ENCODE measurements at places on chromosomes 16 and 17. TPM values are rescaled to one million over a fixed set of nuclear protein-coding genes. Genes with fewer than 3 reads are reported as not detected.

GRCh38 chr17:39950871-39951348, 11.9 kb upstream of the GSDMA start:
- no peak overlapping the region for H3K4me3 ChIP-seq
- H3K27me3 ChIP-seq, result no peaks in the 10 kb centered on the region
- H3K36me3 ChIP-seq, result no peaks in the 10 kb centered on the region
- no peak for DNase-seq
- no peak overlapping the region for H3K27ac ChIP-seq

DNA sequence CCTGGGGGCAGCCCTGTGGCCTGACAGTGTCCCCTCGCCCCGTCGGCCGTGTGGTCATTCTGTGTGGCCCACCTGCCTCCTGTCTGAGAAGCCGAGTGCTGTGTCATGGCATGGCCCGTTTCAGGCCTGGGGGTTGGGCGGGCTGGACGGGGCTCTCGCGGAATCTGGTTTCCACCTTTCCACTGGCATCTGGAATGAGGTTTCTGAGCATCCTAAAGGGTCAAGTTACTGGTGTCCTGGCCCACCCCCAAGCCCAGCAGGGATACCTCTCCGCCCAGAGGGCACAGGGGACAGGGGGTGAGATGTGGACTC, 7.8 kb downstream of the DBNDD1 start:
- DNase-seq, result no peak
- no peaks in the 10 kb centered on the region for H3K4me1 ChIP-seq
- no peak overlapping the region for H3K4me3 ChIP-seq
- H3K27ac ChIP-seq, result no peak overlapping the region
- H3K36me3 ChIP-seq, result no peaks in the 10 kb centered on the region
- H3K27me3 ChIP-seq, result no peaks in the 10 kb centered on the region

DNA sequence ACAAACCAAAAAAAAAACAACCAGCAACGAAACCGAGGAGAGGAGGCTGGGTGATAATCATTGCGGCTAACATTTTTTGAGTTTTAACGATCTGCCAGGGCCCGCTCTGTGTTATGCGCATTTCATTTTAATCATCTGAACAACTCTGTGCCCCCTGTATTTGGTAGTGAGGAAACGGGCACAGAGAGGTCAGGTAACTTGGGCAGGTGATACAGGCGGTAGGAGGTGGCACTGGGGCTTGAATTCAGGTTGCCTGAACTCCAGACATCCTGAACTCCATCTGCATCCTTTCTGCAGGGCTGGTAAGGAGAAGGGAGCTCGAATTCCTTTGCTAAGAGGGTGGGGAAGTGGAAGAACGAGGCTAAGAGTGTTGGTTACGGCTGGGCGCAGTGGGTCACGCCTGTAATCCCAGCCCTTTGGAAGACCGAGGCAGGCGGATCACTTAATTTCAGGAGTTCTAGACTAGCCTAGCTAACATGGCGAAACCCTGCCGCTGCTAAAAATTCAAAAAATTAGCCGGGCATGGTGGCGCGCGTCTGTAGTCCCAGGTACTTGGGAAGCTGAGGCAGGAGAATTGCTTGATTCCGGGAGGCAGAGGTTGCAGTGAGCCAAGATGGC, 1.1 kb downstream of the CLUAP1 start:
- peaks cover 20% of the 10 kb centered on the region for H3K4me1 ChIP-seq
- DNase-seq, result no peak
- H3K4me3 ChIP-seq, result peak overlapping the region; percentile 80
- 0 out of 2 replicates have a peak, but pooled peaks cover 5% of the 10 kb centered on the region for H3K36me3 ChIP-seq

The TEKT1 gene
- total RNA-seq, result 0.50 TPM

DNA sequence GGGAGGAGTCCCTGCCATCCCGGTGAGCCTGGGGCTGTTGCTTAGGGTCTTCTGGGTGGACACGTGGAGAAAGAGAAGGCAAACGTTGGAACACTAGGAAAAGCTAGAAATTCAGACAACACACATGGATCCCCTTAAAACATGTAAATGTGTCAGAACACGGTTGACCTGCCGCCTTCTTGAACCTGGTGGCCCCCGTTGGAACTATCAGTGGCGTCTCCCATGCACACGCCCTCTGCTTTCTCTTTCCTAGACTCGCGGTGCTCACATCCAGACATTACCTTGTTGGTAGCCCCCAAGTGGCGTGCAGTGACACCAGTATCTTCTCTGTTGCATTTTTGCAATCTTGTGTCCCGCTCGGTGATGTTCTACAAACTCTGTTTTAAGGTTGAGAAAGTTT, 18.6 kb downstream of the CIBAR2 start:
- H3K4me1 ChIP-seq, result no peaks in the 10 kb centered on the region
- no peak for DNase-seq
- no peaks in the 10 kb centered on the region for H3K36me3 ChIP-seq
- no peak overlapping the region for H3K4me3 ChIP-seq
- H3K27ac ChIP-seq, result no peak overlapping the region

DNA sequence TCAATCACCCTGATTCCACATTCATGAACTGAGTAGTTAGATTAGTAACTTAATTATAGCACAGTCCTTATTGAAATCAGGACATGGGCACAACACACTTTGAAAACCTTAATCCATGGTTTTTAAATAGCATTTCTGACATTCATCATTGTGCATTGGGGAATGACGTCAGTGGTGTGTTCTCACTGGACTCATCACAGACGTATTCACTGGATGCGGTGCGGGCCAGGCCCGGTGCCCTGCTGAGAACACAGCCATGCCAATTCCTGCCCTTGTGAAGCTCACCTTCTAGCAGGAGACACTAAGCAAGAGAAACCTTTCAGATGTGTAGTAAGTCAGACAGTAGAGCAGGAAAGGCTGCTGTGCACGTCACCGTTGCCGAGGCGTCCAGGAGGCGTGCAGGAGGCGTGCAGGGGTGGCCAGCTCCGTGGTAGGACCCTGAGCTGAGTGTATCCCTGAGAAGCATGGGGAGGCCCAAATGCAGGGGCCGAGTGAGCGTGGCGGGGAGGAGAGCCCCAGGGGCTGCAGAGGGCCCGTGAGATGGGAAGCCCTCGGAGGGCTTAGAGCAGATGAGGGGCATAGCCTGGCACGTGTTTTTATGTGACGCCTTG, 12.9 kb downstream of the BANP start:
- no peak overlapping the region for H3K27ac ChIP-seq
- H3K36me3 ChIP-seq, result no peaks in the 10 kb centered on the region
- H3K27me3 ChIP-seq, result no peaks in the 10 kb centered on the region

The EVPLL gene
- 5.7 TPM for total RNA-seq

- no peaks in the 10 kb centered on the region for H3K36me3 ChIP-seq
- no peaks in the 10 kb centered on the region for H3K27me3 ChIP-seq
These were observed 6.0 kb downstream of the ZCCHC14 start for GRCh38 chr16:87486713-87487247.

The DHX58 gene
- 26.0 TPM for total RNA-seq

- H3K4me1 ChIP-seq, result no peaks in the 10 kb centered on the region
- H3K27me3 ChIP-seq, result peaks cover 33% of the 10 kb centered on the region
These were observed at the start of gene CCL2 for GRCh38 chr17:34254651-34255380. TSS of gene CCL2 (plus strand) at chr17:34255285. CDS start at chr17:34255350, 65 bp downstream.

The C17orf100 gene
- 2.3 TPM for total RNA-seq

The CHST5 gene
- 0.25 TPM for total RNA-seq

- H3K4me1 ChIP-seq, result peaks cover 2% of the 10 kb centered on the region
- H3K27ac ChIP-seq, result no peak overlapping the region
- no peak for DNase-seq
- H3K27me3 ChIP-seq, result peaks cover 9% of the 10 kb centered on the region
These were observed 2.8 kb upstream of the MSI2 start for GRCh38 chr17:57253362-57254065.

DNA sequence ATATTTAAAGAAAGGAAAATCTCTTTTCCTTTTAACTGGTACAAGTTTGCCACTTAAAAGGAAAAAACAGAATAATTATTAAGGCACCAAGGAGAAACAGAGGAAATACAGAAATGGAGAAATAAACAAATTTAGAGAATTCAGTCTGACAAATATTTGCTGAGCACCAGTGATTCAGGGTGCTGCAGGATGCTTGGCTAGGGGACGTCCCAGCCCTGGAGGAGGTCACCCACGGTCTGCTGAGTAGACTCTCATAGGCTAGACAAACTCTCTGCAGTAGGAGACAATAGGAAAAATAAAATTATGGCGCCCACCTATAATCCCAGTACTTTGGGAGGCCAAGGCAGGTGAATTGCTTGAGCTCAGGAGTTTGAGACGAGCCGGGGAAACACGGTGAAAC, 15.9 kb downstream of the C1QTNF1 start:
- no peaks in the 10 kb centered on the region for H3K36me3 ChIP-seq
- DNase-seq, result no peak
- no peak overlapping the region for H3K27ac ChIP-seq
- no peak overlapping the region for H3K4me3 ChIP-seq
- H3K4me1 ChIP-seq, result peaks cover 26% of the 10 kb centered on the region

DNA sequence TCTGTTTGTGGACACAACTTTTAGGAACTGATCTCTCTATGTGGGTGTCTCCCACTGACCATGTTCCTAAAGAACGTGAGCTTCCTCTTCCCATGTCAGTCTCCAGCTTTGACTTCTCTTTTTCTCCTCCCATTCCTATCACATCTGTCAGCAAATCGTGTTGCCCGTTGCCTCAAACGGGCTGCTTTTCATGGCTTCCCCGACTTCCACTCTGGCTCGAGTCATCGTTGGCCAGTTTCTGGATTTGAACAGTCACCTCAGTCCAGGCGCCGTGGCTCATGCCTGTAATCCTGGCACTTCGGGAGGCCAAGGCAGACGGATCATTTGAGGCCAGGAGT, 5.4 kb downstream of the ABCC1 start:
- H3K27ac ChIP-seq, result no peak overlapping the region
- peaks cover 19% of the 10 kb centered on the region for H3K4me1 ChIP-seq
- no peak for DNase-seq
- H3K27me3 ChIP-seq, result no peaks in the 10 kb centered on the region
- H3K4me3 ChIP-seq, result no peak overlapping the region

DNA sequence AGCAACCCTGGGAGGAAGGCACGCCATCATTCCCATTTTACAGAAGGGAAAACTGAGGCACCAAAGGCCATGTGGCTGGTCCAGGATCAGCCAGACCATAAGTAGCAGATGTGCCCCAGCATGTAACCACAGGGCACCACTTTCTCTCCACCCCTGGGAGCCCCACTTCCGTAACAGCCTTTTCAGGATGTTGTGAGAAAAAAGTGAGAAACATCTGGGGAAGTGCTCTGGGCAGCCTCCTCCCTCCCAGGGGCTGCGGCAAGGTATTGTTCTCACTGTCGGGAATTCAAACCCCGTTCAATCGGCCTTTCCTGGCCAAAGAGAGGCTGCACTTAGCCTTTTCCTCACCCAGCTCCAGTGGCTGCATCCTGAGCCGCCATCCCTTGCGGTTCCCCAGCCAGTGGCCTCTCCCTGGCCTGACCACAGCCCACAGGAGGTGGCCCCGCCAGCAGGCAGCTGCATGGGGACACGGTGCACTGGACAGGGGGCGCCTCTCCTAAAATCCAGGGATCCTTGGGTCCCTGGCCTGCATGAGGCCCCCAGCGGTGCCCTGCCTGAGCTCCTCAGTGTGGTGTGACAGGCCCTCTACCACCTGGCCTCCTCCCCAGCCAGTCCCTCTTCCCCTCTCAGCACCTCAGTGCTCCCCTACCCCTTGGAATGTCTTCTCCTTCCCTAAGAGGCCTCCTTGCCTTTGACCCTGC, 5.7 kb upstream of the CDH5 start:
- peaks cover 61% of the 10 kb centered on the region for H3K4me1 ChIP-seq
- DNase-seq, result no peak
- H3K4me3 ChIP-seq, result no peak overlapping the region

GRCh38 chr17:59380474-59380873, 49.0 kb downstream of the YPEL2 start:
- H3K36me3 ChIP-seq, result no peaks in the 10 kb centered on the region
- H3K27me3 ChIP-seq, result no peaks in the 10 kb centered on the region
- H3K4me3 ChIP-seq, result no peak overlapping the region
- no peak for DNase-seq

DNA sequence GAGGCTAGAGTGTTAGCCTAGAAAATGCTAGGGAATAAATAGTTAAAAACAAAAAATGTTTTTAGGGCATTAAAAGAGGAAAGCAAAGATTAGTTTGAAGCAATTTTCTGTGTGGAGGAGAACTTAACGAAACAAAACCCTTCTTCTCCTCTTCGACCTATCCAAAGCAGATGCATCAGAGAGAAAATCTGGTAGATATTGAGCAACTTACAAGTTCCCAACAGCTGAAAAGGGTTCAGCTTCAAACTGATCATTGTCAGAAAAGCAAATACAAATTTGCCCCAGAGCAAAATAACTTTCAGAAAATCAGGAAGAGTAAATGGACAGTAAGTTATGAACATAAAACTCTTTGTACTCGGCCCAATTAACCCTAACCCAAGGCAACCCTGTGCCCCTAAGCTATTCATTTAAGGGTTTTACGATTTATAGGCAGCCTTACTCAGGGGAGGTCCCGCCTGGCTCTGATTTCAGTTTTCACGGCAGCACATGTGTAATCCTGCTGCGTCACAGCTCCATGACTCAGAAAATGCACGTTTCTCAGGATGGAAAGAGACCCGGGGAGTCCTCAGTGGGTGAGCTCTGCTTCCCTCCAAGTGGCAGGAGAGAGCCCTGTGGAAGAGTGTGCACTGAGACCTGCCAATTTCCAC, 405.7 kb upstream of the SALL1 start:
- no peak for DNase-seq
- H3K27ac ChIP-seq, result no peak overlapping the region
- H3K4me3 ChIP-seq, result no peak overlapping the region
- H3K36me3 ChIP-seq, result no peaks in the 10 kb centered on the region

DNA sequence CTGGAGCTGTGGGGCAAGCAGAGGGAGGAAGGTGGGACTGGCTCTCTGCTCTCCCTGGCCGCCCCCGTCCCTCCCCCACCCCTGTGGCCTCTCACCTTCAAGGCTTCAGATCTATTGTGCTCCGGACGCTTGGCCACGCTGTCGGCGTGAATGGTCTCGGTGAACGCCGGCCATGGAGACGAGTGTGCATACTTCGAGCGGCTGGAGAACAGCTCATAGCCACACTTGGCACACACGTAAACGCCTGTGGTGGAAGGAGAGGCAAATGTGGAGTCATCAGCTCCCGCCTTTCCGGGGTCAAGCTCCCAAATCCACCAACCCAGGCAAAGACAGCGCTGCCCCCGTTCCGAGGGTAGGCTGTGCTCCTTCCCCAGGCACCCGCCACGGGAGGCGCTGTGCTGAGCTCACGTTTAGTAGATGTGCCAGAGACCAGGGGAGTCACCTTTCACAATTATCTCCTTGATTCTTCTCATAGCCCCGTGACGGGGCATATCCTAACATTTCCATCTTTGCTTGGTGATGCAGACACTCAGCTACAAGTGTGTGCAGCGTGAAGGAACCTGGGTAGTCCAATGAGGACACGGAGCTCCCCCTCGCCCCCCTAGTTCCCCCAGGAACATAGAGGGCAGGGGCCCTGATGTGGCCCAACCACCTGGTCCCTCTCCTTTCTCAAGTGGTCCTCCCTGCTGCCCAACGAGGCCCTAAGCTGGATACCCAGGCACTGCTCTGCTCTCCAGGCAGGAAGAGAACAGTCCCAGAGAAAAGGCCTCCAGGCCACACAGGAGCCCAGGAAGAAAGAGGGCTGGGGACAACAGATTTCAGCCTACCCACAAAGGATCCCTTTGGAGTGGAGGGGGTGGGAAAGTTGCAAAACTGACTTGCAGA, 1.6 kb downstream of the MSRB1 start:
- H3K27me3 ChIP-seq, result no peaks in the 10 kb centered on the region
- peaks cover 21% of the 10 kb centered on the region for H3K4me1 ChIP-seq
- no peaks in the 10 kb centered on the region for H3K36me3 ChIP-seq
- peak overlapping the region; percentile 81 for H3K4me3 ChIP-seq
